ENCODE measurements at places on chromosomes 13 and 19. TPM values are rescaled to one million over a fixed set of nuclear protein-coding genes. Genes with fewer than 3 reads are reported as not detected.
A peak's percentile ranks its signal among the peaks of the same experiment; 100 is the strongest.

KCNJ14 gene
- total RNA-seq = 2.4 TPM

DNA sequence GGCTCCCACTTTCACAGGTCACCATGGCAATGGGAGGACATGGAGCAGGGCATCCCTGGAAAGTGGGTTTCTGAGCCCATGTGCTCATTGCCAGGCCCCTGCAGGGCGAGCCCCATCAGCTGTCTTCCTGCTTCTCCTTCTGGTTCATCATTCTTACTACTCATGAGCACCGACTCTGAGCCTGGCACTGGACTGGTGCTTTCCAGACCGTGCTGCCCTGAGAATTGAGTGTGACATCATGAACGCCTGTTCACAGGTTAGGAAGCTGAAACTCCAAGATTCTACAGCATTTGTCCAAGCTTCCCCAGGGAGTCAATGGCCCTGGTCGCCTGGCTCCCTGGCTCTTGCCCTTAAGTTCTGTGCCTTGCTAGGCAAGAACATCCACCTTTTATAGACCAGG, 210.4 kb upstream of the ZNF536 start:
- no peak overlapping the region for H3K4me3 ChIP-seq
- H3K27ac ChIP-seq = no peak overlapping the region
- DNase-seq = no peak

- peak; percentile 61 for DNase-seq
- peak within 1 kb of the TSS; percentile 81 for H3K27ac ChIP-seq
- H3K4me3 ChIP-seq = peak within 1 kb of the TSS; percentile 73
Observed at GRCh38 chr19:3365836-3366752, at the start of gene NFIC. Gene NFIC, plus strand, starts transcription at chr19:3366583. Its CDS starts 54 bp downstream, at chr19:3366637.

DNA sequence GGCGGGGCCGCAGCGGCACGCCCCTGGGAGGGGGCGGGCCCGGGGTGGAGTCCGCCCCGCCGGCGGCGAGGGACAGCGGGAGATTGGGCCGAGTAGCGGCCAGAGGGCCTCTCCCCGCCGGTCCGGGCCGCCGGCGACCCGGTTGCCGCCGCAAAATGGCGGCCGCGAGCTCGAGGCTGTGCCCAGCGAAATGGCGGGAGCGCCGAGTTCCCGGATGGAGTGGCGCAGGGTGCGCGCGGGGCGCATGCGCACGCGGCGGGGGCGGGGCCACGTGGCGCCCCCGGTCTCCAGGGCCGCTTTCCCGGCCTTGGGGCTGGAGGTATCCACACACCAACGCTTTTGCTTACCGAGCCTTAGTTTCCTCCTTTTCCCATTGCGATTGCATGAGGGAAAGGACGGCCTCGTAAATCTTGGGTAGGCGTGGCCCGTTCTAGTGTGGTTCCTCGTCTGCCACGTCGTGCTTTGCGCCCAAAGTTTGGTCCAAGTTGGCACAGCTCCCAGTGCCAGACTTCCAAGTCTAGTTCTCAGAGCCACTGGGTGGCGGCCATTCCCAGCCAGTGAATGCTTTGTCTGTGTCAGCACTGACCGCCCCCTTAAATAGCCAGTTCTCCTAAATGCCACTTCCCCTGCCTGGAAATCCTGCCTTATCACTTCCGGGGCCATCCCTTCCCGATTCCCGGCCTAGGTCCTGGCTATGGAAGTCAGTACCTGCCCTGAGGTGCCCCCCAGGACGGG, 513 bp downstream of the CIRBP start:
- peaks cover 43% of the 10 kb centered on the region for H3K36me3 ChIP-seq
- peak overlapping the region; percentile 95 for H3K4me3 ChIP-seq
- peak overlapping the region; percentile 94 for H3K27ac ChIP-seq
- peak; percentile 96 for DNase-seq

ZNF208 gene
- not detected for total RNA-seq

GRCh38 chr13:110393761-110394160, 86.7 kb downstream of the COL4A2 start:
- no peak overlapping the region for H3K27ac ChIP-seq
- no peak for DNase-seq
- H3K36me3 ChIP-seq = no peaks in the 10 kb centered on the region
- H3K4me3 ChIP-seq = no peak overlapping the region
- no peaks in the 10 kb centered on the region for H3K4me1 ChIP-seq

SLITRK1 gene
- not detected for total RNA-seq

DNA sequence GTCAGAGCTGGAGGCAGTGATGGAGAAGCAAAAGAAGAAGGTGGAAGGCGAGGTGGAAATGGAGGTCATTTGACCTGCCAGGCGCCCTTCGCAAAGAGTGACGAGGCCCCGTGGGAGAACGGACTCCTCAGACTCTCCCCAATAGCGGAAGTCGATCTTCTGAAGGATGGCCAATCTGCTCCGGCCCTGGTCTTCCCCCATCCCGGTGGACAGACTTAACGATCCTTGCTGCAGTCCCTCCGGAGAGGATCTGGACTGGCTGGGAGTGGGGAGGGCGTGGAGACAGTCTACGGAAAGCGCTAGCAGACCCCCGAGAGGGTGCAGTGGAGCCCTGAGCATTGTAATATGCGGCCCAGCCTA, 11.9 kb downstream of the EPS8L1 start:
- H3K27me3 ChIP-seq = peaks cover 46% of the 10 kb centered on the region
- no peak overlapping the region for H3K27ac ChIP-seq
- H3K4me1 ChIP-seq = peaks cover 21% of the 10 kb centered on the region
- peaks cover 25% of the 10 kb centered on the region for H3K36me3 ChIP-seq
- DNase-seq = no peak

C1QTNF9 gene
- not detected for total RNA-seq

DNA sequence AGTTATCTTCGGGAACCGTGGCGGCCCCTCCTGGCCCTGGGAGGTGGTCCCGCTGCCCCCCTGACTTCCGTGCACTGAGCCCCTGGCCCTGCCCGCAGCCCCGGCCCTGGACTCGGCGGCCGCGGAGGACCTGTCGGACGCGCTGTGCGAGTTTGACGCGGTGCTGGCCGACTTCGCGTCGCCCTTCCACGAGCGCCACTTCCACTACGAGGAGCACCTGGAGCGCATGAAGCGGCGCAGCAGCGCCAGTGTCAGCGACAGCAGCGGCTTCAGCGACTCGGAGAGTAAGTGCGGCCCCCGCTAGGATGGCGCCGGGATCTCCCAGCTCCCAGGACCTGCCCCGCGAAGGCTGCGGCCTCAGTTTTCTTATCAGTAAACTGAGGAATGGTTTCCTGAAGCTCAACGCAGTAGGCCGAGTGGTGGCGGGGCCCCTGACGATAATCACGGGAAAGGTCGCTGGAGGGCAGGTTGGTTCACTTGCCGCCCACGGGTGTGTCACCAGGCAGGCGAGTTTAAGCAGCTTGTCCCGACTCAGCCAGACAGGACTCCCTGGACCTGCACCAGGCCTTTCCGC, 924 bp downstream of the RGCC start:
- peak overlapping the region; percentile 97 for H3K27ac ChIP-seq
- peaks cover 50% of the 10 kb centered on the region for H3K4me1 ChIP-seq
- peak overlapping the region; percentile 93 for H3K4me3 ChIP-seq
- DNase-seq = peak; percentile 88
- peaks cover 26% of the 10 kb centered on the region for H3K27me3 ChIP-seq
